Central memory CD4-positive, alpha-beta T cell (primary cell): ENCODE measurements at places on chromosomes 7 and 10.

- DNase-seq, result peak; percentile 29
These were observed 51.3 kb upstream of the FRMD4A start for GRCh38 chr10:14382022-14382421.

DNA sequence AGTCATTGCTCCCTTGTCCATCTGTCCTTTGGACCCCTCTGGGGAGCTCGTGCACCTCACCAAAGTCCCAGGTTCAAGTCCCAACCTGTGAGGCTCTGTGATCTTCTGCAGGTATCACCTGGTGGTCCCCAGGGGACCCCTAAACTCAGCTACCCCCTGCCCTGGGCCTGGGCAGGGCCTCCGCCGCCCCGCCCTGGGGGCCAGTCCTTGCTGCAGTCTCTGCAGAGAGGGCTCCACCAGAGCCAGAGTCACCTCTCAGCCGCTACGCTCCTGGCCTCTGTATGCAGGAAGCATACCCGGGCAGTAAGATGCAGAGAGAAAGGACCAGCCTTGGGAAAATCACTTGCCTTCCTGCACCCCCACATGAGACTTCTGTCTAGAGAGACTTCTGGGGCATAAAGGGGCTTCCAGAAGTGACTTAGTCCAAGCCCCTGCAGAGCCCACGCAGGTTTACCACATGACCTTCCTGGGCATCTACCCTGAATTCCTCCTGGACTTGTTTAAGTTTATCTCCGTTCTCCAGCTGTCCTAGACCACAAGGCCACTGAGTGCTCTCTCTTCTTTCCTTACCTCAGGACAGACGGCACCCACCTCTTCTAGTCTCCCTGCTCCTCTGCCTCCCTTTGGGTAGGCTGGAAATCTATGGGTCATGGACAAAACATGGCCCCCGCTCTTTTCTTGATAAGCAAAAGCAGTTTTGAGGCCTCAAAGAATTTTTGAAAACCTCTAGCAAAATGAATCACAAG lies 21.2 kb downstream of the CALML5 start:
- DNase-seq, result no peak

GRCh38 chr10:110547139-110547761 lies 20.2 kb upstream of the SMC3 start:
- DNase-seq, result peak; percentile 66

- no peak for DNase-seq
These were observed 95.8 kb upstream of the PODXL start for GRCh38 chr7:131652194-131652593.

- DNase-seq, result no peak
These were observed 745.2 kb downstream of the AUTS2 start for GRCh38 chr7:70343519-70343918.

DNA sequence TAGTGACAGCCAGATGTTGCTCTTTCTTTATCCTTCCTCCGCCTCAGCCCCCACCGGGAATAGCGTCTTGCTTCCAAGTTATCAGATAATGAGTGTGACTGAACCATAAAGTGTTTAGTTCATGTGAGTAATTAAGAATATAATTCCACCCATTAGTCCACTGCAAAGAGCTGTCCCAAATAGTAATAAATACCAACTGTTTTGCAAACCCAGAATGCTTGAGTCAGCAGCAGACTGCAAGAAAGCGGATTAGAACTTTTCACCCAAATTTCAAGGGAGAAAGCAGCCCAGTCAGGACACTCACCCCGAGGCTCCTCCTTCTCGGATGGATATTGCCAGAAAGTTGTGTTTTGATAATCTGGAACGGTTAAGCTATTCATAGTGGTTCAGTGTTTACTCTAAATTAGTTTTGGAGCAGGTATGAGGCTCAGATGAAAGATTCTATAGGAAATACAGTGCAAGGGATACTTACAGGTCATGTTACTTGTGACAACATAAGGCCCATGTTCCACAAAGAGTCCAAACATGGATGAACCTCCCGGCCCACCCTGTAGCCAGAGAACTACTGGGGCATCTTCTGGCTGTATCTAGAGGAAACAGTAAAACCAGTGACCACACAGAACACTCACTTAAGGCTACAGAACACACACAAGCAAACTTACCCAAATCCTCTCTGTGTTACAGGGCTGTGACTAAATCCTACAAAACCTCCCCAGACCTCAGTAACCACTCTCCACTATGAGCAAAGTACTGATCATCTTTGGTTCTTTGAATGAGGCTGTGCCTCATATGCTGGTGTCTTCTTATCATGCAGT lies 50.5 kb downstream of the CPVL start:
- no peak for DNase-seq

DNA sequence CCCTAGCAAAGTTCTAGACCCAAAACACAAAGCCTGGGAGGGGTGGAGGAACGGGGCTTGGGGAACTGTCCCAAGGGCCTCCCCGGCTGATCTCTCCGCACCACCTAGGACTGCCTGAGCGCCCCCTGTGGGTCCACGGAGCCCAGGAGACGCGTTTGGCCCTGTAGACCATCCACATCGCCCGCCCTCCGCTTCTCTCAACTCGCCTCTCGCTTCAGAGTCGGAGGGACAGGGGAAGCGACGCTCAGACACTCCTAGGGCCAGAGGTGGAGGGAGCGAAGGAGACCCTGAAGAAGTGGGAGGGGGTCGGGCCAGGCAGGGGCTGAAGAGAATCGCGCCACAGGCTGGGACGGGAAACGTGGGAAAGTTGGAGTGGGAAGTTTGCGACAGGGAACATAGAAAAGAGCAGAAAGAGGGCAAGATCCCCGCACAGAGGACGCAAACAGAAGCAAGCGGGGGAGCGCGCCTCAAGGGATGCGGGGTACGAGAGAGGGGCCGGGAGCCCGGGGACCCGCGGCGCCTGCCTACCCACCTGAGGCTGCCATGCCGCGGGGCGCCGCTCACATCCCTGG lies 378 bp downstream of the PIK3AP1 start:
- DNase-seq, result peak; percentile 12

- no peak for DNase-seq
These were observed 150.8 kb downstream of the NSUN6 start for GRCh38 chr10:18500576-18500975.
